ENCODE measurements at places on chromosomes 11 and 22.
A peak's percentile ranks its signal among the peaks of the same experiment; 100 is the strongest.

DNA sequence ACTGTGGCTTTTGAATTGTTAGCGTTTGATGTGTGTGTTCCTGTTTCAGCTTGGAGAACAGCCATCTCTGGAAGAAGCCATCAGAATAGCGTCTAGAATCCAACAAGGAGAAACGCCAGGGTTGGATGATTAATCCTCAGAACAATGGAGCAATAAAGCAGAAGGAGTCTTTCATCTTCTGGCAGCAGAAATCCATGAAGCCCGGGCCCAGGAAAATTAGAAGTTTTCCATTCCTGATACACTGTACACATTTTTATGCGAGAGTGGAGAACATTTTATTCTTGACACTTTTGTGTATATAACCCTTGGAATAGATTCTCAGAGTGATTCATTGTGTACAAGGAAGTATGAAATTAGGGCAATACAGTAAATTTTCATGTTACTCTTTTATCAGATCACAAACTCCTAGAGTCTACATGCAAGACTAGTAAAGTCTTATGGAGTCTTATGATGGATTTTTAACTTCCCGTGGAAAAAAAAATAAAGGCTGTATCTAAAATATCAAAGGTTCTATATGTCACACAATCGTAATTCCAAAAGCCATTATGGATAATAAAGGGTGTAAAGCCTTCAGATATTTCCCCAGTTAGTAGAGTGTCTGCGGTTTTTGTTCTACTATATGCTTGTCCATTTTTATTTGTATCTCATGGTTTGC is 45.9 kb upstream of the WEE1 start:
- DNase-seq = peak; percentile 48

- DNase-seq = no peak
These were observed 81.3 kb downstream of the MYO18B start for GRCh38 chr22:25823276-25823675.

GRCh38 chr11:93524858-93525257 is 18.3 kb downstream of the SMCO4 start:
- no peak for DNase-seq

GRCh38 chr11:27496461-27496860 is 10.1 kb downstream of the LIN7C start:
- DNase-seq = no peak

DNA sequence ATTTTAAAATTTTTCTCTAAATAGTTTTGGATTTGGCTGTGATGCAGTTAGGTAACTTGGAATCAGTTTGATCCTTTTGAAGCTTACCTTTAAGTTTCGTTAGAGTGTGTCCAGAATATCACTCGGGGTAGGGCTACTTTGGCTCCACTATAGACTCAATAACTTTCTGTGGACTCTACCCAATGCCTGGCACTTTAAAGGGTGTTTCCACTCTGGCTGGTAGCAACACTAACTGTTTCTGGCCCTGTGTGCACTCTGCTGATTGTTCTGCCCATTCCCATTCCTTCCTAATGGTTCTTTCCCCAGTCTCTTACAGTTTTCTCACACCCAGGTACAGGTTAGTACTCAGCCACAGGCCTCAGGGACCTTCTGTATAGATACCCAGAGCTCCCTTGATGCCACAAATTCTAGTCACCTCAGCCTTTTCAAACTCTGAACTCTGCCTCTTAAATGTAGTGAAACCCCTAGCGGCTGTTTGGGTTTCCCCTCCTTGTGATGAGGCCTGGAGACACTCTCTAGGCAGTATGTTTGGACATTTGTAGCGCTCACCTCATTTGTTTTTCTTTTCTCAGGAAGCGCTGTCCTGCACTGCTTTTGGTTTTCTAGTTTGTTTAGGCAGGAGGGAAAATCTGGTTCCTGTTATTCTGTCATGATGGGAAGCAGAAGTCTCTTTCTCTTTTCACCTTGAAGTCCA is 16.8 kb downstream of the CUL5 start:
- no peak for DNase-seq

DNA sequence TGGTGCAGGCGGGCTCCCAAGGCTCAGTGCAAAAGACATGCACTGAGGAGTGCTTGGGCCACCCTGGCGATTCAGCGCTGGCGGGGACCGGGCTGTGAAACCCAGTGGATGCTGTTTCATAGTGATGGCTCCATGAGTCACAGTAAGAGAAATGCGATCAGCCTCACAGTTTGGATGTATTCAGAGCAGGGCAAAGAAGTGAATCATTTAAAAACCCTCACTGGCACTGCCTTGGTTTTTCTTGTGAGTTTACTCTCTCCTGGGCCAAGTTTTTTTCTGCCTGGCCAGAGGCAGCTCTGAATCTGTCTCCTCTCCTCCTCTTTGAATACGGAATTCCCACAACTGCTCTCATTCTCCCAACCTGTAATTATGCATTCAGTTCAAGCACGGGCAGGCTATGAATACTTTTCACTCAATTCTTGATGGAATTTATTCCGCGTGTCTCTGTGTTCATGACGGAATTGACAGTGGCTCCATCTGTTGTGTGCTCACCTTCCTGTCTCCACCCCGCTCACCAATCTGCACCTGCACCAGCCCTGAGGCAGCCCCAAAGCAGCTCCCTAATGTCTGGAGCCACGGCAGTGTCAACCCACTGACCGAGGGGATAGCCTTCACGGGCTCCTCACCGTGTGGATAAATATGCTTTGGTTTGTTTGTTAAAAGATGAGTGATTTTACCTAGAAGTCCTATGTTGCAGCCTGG is 14.9 kb downstream of the ADAMTS8 start:
- peak; percentile 47 for DNase-seq

DNA sequence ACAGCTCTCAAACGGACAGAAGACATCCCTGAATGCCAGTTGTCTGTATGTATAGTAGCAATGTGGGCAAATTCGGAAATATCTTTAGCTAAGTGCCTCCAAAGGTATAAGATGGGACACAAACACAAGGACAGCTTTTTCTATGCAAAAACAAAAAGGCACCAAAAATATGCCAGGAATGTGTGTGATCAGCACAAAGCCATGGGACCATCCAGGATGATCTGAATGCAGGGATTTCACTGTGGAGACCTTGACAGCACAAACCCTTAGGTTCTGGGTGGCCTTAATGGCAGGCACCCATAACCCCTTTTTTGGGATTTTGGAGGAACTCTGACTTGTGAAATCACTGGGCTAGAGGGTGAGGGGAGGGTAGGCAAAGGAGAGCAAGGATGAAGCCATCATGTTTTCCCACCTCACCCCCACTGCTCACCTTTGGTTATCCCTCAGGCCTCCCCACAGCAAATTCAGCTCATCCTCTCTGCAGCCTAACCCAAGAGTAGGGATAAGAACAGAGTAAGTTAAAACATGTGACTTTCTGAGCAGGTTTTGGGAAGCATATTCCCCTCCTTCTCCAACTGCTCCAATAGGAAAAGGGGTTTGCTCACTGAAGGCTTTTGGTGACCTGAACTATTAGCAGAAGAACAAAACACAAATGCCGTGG is 154.6 kb downstream of the SNX19 start:
- no peak for DNase-seq

- no peak for DNase-seq
These were observed 167.1 kb downstream of the ETS1 start for GRCh38 chr11:128420265-128420664.

DNA sequence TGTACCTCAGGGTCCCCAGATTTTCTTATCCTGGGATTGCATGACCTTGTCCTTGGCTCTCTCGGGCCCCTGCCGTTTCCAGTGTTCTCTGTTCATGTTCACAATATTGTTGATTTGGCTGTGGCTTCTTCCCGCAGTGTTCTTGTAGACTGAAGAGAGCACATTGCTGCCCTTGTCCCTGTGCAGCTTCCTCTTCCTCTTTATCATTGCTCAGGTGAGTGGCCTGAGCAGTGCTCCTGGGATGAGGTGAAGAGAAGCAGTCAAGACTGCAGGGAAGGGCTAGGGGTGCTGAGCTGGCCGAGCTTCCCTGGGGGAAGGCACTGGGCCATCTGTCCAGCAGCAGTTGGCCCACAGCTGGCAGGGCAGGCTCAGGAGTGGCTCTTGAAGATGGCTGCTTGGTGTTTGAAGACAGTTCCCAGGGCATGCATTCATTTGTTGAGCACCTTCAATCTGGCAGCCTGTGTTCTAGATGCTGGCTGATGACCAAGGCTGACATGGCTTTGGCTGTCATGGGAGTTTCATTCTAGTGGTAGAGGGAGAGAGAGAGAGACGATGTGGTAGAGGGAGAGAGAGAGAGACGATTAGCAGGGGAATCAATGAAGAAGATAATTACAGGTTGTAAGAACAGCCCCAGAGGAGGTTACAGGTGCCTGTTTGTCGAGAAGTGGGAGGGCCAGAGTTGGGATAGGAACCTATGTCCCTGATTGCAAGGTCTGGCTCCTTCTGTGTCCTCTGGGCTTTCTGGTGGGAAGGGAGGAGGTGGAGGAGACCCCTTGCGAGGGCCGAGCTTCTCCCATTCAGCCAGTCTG is 17.4 kb downstream of the BMAL1 start:
- DNase-seq = no peak

DNA sequence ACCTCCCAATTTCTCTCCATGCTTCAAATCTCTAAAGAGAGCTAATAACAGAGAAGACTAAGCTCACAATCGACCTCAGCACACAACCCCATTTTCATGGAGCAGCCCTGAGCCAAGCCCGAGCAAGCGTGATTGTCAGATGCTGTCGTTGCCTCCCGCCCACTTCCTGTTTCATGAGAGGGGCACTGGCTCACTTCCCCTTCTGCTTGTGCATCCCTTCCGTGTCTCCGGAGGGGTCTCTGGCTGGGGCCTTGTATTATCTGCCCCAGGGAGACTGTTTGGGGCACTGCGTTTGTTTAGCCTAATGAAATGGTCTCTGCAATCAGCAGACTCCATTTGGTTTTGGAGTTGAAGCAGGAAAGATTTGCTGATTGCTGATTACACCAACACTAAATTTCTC is 181.3 kb upstream of the SEZ6L start:
- DNase-seq = no peak

DNA sequence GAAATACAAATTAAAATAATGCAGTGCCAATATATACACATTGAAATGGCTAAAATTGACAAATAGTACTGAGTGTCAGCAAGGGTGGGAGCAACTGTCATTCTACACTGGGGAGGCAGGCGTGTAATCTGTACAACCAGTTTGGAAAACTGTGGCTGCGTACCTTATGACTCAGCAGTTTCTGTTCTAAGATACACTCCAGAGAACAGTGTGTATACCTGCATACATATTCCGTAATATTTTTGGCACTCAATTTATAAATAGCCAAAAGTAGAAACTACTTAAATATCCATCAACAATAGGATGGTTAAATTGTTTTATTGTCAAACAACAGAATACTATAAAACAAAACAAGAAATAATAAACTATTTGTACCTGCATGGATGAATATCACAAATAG is 57.6 kb downstream of the RNF169 start:
- no peak for DNase-seq

- DNase-seq = no peak
These were observed 13.6 kb downstream of the DGCR8 start for GRCh38 chr22:20093418-20094196.

GRCh38 chr11:122665861-122666260 is 10.3 kb downstream of the UBASH3B start:
- no peak for DNase-seq

DNA sequence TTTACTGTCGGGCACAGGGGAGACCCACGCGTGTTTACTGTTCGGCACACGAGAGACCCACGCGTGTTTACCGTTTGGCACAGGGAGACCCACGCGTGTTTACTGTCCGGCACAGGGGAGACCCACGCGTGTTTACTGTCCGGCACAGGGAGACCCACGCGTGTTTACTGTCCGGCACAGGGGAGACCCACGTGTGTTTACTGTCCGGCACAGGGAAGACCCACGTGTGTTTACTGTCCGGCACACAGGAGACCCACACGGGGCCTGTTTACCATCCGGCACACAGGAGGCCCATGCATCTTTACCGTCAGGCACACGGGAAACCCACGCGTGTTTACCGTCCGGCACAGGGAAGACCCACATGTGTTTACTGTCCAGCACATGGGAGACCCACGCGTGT is 525.1 kb downstream of the BRD1 start:
- no peak for DNase-seq

DNA sequence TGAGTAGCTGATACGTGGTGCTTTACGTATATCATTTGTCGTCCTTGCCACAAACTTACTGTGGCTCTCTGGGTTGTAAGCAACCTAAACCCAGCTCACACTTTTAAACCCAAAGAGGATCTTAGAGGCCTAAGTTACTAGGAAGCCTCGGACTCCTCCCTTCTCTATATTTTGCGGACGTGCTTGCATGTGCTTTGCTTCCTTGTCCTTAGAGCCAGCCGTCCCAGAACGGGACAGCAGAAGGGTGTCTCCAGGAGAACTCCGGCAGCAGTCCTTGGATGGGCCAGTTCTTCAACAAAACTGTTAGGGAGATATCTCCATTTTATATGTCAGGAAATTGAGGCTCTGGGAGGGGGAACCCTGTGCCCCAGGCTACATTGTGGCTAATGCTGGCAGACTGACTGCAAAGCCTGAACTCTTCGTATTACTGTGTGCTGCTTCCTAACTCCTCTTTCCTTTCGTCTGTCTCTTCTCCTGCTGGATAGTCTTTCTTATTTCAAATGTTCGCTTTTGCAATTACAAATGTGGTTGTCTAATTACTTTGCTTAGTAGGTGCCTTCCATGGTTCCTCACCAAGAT is 33.8 kb downstream of the TNRC6B start:
- no peak for DNase-seq

DNA sequence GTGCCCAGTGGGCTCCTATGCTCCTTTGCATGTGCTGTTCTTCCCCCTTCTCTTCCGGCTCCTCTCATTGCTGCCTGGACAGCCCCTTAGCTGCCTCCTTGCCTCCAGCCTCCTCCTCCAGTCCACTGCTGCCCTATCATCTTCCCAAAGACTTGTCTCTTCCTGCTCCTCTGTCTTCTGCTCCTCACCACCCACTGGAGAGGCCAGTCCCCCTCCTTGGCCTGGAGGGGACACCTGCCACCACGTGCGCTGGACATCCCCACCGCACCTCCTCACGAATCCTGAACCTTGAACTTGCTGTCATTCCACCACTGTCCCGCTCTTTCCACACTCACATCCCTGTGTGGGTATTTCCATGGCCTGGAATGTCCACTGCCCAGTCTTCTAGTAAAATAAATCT is 49.8 kb downstream of the MICAL2 start:
- DNase-seq = no peak

DNA sequence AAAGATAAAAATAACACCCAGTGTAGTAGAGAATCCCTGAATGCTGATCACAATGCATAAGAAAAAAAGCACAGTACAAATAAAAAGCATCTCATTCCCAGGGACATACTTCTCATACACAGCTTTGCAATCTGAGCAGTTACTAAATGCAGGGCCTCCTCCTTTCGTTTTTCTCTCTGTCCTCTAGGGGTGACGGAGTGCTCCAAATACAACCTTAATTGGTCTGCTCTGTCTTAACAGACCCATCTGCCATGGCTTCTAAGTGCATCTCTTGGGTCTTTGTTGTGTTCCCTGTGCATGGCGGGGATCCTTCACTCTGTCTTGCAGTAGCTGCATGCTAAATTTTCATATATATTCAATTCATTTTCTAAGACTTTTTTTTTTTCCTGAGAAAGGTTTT is 1114.2 kb upstream of the RAG2 start:
- no peak for DNase-seq

GRCh38 chr11:34161812-34162492 is 56.5 kb downstream of the NAT10 start:
- no peak for DNase-seq

GRCh38 chr22:23175817-23176644 is 4.3 kb upstream of the BCR start:
- no peak for DNase-seq
